ENCODE measurements at places on chromosomes 12 and 14. TPM values are rescaled to one million over a fixed set of nuclear protein-coding genes. Genes with fewer than 3 reads are reported as not detected.

The NPFF gene
- total RNA-seq = not detected

The P2RX2 gene
- total RNA-seq = not detected

The ERGIC2 gene
- total RNA-seq = 94.4 TPM

The KLHL33 gene
- 0.35 TPM for total RNA-seq

The NCAPD2 gene
- 12.8 TPM for total RNA-seq

The SLC39A5 gene
- total RNA-seq = 0.16 TPM

The SLC5A8 gene
- total RNA-seq = not detected

The STAC3 gene
- 3.9 TPM for total RNA-seq

The CCDC196 gene
- total RNA-seq = not detected

The SMCO2 gene
- not detected for total RNA-seq

The ADGRD1 gene
- 28.5 TPM for total RNA-seq

The NELL2 gene
- total RNA-seq = 0.71 TPM

The GZMB gene
- total RNA-seq = 2.0 TPM

The RTN1 gene
- 15.4 TPM for total RNA-seq

The KRT78 gene
- total RNA-seq = not detected

The LAG3 gene
- 1.3 TPM for total RNA-seq
